ENCODE measurements at places on chromosomes 5 and 9.

DNA sequence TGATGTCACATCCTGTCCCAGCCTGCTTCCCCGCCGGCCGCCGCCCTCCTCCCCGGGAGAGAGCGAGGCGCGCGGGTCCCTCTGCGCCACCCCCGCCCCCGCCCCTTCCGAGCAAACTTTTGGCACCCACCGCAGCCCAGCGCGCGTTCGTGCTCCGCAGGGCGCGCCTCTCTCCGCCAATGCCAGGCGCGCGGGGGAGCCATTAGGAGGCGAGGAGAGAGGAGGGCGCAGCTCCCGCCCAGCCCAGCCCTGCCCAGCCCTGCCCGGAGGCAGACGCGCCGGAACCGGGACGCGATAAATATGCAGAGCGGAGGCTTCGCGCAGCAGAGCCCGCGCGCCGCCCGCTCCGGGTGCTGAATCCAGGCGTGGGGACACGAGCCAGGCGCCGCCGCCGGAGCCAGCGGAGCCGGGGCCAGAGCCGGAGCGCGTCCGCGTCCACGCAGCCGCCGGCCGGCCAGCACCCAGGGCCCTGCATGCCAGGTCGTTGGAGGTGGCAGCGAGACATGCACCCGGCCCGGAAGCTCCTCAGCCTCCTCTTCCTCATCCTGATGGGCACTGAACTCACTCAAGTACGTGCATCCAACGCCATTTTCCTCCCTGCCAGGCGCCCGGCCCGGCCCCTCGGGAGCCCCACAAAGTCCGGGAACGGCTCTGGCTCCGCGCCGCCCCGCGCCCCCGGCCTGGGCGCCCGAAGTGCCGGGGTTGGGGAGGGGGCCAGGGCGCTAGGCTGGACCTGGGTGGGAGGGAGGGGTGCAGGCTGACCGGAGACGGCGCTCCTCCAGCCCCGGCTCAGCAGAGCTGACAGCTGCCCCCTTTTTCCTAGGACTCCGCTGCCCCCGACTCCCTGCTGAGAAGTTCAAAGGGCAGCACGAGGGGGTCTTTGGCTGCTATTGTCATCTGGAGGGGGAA, 12.0 kb upstream of the OLFM1 start:
- no peak for DNase-seq

DNA sequence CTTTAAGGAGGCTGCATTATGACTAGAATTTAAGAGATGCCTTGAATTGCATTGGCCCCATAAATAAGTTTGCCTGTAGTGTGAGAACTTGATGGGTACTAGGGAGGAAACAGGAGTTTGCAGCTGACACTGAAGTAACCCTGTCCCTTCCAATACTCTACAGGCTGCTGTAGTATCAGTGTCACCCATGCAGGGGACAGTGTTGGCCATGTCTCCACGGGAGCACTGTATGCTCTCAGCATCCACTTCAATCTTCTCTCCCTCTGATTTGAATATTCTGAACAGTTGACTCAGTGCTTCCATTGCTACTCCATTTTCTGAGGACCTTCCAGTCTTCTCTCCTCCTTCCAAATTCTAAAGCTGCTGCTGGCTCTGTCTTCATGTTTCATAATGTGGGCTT, 11.4 kb upstream of the IFNA14 start:
- DNase-seq = no peak

- no peak for DNase-seq
Observed at GRCh38 chr5:17123010-17123409, 94.4 kb upstream of the BASP1 start.

DNA sequence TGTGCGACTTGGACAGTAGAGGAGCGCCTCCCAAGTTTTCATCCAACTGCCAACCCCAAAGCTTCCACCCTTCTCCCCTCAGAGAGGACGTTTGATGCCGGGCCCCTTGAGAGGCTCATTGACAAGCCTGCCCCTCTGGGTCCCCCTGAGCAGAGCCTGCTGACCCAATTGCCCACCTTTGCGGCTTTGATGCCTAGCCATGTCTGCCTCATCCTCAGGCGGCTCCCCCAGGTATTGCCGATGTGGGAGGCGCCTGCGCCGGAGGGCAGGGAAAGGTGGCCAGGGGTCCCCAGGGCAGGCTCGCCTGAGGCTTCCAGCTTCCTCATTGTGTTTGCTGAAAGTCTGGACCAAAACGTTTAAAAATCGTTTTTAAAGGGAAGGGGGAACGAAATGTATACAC, 1.4 kb downstream of the ODF2 start:
- DNase-seq = no peak

DNA sequence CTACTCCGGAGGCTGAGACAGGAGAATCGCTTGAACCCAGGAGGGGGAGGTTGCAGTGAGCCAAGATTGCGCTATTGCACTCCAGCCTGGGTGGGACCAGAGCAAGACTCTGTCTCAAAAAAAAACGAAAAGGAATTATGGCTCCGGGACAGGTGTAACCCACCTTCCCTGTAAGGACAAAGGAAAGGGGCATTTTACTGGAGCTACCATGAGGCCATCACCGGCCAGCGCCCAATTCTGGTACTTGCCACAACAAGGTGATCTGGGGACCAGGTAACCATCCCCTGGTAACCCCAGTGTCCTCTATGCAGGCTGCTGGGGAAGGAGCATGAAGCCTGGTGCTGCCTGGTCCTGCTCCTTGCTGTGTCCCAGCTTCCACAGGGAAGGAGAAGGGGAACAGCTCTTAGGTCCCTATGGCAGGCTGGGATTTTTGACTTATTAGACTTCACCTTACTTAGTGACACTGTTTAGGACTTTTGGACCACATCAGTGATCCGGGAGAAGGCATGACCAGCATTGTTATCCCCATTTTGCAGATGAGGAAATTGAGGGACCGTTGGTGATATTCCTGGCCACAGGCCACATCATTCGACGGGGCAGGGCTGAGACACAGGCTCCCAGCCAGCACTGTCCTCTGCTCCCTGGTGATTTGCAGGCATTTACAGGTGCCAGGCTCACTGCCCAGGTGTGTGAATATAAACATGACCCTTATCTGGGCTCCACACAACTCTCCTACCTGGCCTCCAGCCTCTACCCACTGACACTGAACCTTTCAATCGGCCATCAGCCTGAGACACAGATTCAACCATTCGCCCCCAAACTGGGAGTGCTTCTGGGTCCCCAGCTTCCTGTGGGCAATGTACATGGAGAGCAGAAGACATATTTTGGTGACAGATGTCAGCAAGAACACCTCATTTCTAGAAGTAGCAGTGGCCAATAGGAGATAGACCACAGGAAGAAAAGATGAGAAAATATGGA, 26.5 kb upstream of the ABO start:
- DNase-seq = no peak

DNA sequence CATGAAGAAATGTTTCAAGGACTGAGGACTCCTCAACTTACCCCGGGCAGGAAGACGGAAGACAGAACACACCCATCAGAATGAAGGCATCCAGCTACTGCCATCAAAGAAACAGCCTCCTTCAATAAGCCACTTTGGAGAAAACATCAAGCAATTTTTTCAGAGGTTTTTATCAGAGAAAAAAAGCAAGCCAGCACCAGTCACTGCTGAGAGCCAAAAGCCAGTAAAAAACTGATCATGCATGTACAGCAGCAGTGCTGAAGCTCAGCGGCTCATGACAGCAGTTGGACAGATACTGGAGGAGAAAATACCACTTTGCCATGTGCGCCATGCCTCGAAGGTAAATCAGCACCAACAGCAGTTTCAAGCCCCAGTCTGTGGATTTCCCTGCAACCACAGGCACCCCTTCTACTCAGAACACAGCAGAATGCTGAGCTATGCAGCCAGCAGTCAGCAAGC, 10.1 kb upstream of the ZNF484 start:
- DNase-seq = no peak

DNA sequence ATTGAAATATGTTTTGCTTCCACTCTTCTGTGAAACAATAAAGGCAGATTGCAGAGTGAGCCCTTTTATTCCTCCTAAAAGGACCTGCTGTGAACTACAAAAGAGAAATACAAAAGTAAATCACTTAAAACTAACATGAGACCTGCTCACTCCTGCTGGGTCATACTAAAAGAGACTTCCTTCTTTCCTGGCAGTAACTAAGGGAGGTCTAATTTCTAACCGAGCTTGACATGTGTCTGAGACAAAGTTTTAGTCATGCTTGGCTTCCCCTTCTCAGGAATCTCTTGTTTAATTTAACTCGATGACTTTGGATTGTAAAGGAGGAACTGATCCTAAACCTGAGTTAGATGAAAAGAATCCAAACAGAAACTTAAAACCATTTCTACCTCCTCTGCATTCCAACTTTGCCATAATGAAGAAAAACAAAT, 86.4 kb upstream of the CDH6 start:
- DNase-seq = no peak

GRCh38 chr5:63245271-63245670, 666.7 kb downstream of the LRRC70 start:
- DNase-seq = no peak

DNA sequence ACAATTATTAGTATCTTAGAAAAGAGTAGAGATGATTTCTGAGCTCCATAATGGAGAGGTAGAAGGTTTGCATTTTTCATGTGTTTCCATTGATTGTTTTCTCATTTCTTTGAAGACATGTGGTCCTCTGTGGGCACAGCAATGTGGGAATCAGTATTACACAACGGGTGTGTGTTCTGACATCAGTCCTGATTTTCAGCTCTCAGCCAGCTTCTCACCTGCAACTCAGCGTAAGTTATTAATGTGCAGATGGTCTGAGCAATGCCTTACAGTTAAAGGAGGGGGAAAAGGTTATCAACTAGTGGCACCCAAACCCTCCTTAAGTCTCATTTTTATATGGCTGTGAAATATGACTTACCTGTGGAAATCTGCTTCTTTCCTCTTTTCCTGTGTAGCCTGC, 59.1 kb downstream of the ITGA2 start:
- no peak for DNase-seq

DNA sequence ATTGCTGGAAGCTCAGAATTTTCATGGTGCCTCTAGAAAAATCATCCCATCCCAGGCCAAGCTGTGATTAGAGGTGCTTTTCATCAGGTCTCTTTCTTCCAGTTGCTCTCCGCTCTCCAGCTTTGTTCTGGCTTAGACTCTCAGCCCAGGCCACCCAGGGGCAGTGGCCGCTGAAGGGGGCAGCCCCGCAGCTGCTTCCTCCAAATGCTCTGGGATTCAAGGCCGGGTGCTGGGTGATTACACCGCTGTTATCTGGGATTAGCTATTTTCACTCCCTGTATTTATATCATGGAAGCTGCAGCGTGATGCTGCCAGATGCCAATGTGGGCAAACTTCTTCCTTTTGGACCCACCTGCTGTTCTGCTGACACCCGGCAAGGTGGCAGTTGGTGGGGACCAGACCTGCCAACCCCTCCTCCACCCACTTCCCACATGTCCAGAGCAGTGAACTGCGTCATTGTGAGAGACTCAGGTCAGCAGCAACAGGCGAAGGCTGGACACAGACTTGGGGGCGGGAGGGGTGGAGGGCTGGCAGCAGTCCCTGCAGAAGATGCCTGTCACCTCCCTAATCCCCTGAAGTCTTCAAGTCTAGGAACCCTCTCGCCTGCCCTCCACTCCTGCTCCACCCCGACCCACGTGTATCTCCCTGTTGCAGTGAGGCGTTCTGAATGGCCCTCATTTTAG, 33.9 kb upstream of the NKX2-5 start:
- no peak for DNase-seq
